Thoracic aorta (tissue), 2 donors: ENCODE measurements at places on chromosomes 3 and 15. TPM values are rescaled to one million over a fixed set of nuclear protein-coding genes. Genes with fewer than 3 reads are reported as not detected.

GRCh38 chr3:158751316-158751715, 19.1 kb upstream of the RARRES1 start:
- DNase-seq = no peak

DNA sequence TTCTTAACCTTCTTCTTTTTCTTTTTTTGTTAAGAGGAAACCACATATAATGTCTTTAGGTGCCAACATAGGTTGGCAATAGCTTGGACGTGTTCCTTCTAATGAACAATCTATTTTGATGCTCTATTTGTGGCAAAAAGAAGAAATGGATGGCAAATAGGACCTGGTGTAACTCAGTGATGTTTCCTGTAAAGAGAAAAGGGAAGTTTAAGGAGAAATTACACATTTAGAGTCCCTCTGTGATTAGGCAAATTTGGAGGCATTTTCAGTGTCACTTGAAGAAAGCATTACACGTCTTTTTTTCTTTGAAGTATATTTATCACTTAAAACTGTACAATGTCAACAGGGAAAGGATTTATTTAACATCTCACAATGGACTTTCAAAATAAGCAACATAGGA, 327.1 kb downstream of the ZIC1 start:
- DNase-seq = no peak

GRCh38 chr15:101368086-101368780, 73.2 kb upstream of the SNRPA1 start:
- DNase-seq = no peak

- DNase-seq = no peak
Observed at GRCh38 chr3:168495270-168495669, 399.5 kb upstream of the GOLIM4 start.

ANKRD34C gene
- total RNA-seq = not detected

GRCh38 chr3:119800844-119801243, 18.9 kb downstream of the NR1I2 start:
- no peak for DNase-seq

- DNase-seq = no peak
Observed at GRCh38 chr3:144529566-144529965, 557.9 kb downstream of the DIPK2A start.

DNA sequence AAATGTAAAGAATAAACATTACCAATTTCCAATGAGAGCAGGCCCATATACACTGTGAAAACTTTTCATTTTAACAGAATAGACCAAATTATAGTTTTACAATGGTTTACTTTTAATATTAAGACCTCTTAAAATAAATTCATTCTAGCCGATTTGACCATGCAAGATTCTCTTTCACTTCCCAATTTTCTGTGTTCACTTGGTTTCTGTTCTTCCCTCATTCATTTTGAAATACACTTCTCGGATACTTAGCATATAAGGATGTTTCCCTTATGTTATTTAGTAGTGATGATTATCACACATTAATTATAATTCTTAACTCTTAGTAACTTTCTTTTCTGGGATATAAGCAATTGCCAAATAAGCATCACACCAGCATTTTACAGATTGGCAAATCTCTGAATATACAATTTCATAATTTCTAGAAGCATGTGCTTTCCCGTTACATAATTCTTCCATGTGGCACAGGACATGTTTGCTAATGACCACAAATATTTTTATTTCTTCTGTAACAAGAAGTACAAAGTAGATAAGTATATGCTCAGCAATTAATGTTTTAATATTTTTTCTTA, 13.9 kb downstream of the OR5H15 start:
- no peak for DNase-seq

GASK1A gene
- total RNA-seq = 37.3 TPM

MYO1E gene
- 56.2 TPM for total RNA-seq

- DNase-seq = no peak
Observed at GRCh38 chr3:6392123-6392522, 468.8 kb upstream of the GRM7 start.

DNA sequence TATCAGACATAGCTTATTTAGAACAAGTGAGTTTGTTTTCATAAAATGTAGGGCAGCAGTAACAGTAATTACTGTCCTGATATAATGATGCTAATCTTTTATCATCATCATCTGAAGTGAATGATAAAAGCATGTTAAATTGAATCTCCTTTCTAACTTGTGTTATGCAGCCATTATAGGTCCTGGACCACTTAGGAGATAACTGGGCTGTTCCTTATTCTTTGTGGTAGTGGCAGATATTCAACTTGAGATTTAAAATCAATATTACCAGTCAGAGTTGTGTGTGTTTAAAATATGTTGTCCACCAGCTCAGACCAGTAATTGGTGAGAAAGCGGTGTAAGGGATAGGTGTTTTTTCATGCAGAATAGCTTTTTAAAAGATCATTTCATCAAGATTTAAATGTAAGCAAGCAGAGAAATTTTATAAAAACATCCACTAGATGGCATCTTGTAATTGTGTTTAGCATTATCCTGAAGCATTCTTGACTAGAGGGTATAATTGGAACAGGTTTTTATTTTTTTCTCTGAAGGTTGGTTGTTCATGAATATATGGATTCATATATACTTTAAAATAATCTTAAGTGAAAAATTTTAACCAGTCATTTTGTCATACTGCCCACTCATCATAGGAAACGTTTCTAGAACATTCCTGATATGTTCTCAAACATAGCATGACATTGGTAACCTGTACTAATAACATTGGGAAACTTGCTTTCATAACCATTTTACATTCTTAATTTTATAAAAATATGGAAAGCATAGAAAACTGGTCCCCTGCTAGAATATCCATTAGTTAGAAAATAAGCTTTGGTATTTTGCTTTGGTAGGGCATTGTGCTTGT, 153.9 kb downstream of the BBX start:
- DNase-seq = no peak

CDHR4 gene
- total RNA-seq = not detected

GRCh38 chr3:31284776-31285175, 247.9 kb upstream of the STT3B start:
- no peak for DNase-seq

HYAL1 gene
- 5.8 TPM for total RNA-seq

GRCh38 chr3:190790185-190790584, 72.3 kb downstream of the GMNC start:
- DNase-seq = no peak

DNA sequence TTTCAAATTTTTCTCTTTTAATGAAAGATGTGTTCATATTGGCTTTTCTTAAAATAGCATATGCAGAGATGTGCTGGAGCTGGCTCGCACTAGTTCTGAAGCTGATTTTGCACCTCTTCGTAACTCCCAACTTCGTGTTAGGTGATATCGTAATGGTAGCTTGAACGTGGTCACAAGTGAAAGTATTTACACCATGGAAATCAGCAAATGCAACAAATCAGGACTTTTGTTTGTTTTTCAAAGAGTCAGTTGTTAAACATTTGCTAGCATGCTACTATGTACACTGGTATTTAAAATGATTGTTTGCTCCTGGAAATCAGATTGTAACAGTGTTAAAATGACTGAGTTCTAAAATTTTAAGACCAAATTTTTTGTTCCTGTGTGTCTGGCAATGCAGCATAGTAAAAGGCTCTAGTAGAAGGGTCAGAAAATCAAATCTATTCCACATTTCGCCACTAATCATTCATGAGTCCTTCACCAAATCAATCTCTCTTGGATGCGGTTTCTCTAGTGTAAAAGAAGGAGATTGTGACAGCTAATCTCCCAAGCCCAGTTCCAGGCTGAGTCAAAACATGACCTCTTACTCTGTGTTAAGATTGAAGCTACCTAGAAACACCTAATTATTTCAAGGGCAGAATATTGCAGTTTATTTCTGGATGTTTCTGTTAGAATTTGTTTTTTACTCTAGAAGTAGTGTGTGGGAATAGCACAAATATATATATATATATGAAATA, 34.3 kb upstream of the CMC1 start:
- no peak for DNase-seq

DNA sequence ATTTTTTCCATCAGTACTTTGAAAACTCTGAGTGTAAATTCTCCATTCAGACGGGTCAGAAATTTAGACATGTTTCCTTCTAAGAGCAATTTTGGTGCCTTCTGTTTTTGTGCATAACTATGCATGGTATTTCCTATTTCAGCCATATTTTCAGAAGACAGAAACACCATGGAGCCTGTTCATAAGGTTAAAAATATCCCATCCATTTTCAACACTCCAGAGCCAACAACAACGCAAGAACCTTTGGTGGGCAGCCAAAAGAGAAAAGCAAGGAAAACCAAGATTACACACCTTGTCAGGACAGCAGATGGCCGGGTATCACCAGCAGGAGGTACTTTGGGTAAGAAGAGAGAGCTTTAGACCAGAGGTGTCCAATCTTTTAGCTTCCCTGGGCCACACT, 275.6 kb downstream of the BBX start:
- DNase-seq = no peak

DNA sequence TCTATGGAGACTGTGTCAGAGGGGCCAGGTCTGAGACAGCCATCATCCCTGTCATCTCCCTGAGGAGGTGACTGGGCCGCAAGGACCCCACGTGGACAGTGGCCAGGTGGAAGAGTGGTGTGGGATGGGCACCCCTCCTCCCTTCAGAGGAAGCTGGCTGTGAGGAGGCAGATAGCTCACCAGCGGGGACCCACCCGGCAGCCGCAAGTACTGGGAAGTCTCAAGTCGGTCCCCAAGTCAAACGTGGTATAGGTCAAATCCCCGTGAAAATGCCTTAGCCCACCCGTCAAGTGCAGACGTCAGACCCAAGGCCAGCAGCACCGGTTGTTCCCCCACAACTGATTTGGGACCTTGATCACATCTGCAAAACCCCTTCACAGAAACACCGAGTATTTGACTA, 12.3 kb upstream of the KLF13 start:
- no peak for DNase-seq

TLR9 gene
- not detected for total RNA-seq

SCG3 gene
- not detected for total RNA-seq

- DNase-seq = no peak
Observed at GRCh38 chr3:22951910-22952309, 251.2 kb upstream of the UBE2E2 start.

DNA sequence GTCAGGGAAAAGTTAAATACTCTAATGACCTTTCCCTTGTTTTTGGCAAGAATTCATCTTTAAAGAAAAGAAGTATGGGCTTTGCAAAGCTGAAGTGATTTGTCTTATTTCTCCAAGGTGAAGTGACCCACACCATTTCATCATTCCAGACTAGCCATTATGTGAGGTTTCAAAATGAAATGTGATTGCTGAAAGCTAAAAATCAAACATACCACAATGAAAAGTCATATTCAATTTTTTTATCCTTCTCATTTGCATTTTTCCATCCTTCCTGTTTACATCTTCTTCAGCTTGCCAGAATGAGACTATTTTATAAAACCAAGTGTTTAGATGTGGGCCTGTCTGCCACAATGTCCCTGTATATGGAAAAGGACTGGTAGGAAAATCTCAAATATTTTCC, 142.3 kb upstream of the STRIT1 start:
- DNase-seq = no peak

GRCh38 chr15:80072285-80072994, 13.0 kb downstream of the ZFAND6 start:
- DNase-seq = no peak

GRCh38 chr15:34994925-34995324, 6.8 kb upstream of the ZNF770 start:
- DNase-seq = no peak

- no peak for DNase-seq
Observed at GRCh38 chr3:56900801-56901200, 99.1 kb upstream of the ARHGEF3 start.

TSC22D2 gene
- total RNA-seq = 35.8 TPM

CHRNA7 gene
- 1.9 TPM for total RNA-seq

DPH6 gene
- total RNA-seq = 11.5 TPM

PARP9 gene
- 31.8 TPM for total RNA-seq

- DNase-seq = no peak
Observed at GRCh38 chr3:122246199-122246598, 62.7 kb downstream of the CASR start.

KCNH8 gene
- not detected for total RNA-seq

DNA sequence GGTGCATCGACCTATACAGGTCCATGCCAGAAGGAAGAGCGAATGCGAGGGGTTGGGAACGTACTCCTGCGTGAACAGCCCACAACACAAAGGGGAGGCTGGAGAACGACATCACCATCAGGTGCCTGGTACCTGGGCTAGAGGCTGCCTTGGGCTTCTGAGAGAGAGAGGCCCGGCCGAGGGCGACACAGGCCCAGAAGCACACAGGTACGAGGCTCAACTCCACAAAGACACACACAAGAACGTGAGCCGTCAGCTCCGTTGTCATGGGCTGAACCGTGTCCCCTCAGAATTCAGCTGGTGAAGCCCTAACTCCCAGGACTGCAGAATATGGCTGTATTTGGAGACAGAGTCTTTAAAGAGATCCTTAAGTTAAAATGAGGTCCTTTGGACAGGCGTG, 134.3 kb downstream of the ATP10A start:
- DNase-seq = no peak

TEX9 gene
- 3.7 TPM for total RNA-seq

GRCh38 chr3:123328851-123329635, 119.8 kb downstream of the ADCY5 start:
- DNase-seq = peak; percentile 44

DNA sequence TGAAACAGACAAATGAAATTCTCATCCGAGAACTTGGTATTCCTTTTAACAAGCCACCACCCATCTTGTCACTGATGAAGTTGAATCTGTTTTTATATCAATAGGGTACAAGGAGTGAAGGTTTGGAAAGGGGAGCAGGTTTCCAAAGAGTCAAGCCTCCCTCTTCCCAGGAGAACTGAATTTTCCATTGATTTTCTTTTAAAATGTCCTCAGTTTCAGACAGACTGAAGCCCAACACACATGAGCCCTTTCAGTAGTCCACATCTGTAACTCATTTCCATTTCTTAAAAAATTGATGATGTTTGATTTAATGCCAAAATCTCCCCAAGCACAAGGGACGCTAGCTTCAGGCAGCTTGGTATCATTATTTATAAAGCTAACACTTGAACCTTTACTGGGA, 187.7 kb downstream of the FOXB1 start:
- DNase-seq = no peak

DNA sequence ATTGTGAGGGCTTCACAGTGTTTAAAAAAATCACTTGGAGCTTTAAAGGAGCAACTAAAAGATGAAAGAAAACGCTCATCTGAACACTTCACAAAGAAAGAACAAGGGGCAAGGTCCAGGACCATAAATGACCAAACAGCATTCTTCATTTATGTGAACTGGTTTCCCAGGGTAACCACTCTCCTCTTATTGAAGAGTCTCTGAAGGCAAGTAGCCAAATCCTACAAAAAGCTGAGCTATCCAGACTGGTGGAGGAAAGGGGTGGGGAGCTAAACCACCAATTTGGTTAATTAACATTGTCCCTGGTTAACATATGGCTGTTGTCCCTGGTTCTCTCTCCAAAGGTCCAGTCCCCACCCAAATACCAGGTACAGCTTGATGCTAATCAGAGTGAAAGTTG, 58.1 kb downstream of the OSBPL10 start:
- no peak for DNase-seq

GRCh38 chr3:156633335-156633734, 41.1 kb upstream of the TIPARP start:
- DNase-seq = peak; percentile 15

DNA sequence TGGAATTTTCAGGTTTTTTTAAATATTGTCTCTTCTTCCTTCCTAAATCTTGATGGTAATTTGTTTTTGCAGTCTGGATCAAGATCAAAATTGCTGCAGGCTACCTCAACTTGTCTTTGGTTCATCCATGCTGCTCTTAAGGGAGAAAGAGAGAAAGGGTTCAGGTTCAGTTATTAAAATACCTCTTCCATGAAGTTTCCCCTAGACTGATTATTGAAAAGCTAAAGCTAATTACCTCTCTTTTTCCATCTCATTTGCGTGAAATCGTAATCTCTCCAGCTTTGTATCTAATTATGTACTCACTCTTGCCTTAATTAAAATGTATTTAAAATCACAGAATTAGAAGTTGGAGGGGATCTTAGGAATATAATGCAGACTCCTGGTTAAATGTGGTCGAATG, 52.7 kb downstream of the SLC28A2 start:
- no peak for DNase-seq
